ENCODE measurements at places on chromosomes 7 and 10. TPM values are rescaled to one million over a fixed set of nuclear protein-coding genes. Genes with fewer than 3 reads are reported as not detected.
A peak's percentile ranks its signal among the peaks of the same experiment; 100 is the strongest.

The CLRN3 gene
- total RNA-seq, result not detected

The SHH gene
- total RNA-seq, result not detected

The HERC4 gene
- 25.5 TPM for total RNA-seq

The PHYHIPL gene
- total RNA-seq, result not detected

The TUBAL3 gene
- not detected for total RNA-seq

The DRGX gene
- total RNA-seq, result not detected

The OPN1SW gene
- total RNA-seq, result not detected

The CHAT gene
- not detected for total RNA-seq

The TDRD1 gene
- total RNA-seq, result 4.0 TPM

The ANKIB1 gene
- total RNA-seq, result 34.6 TPM

The FAM25C gene
- not detected for total RNA-seq

The C10orf53 gene
- not detected for total RNA-seq

The IQUB gene
- 0.54 TPM for total RNA-seq

The TMEM120A gene
- total RNA-seq, result 109 TPM

The NRCAM gene
- 0.30 TPM for total RNA-seq

The PON1 gene
- total RNA-seq, result not detected

The FEZF1 gene
- not detected for total RNA-seq

DNA sequence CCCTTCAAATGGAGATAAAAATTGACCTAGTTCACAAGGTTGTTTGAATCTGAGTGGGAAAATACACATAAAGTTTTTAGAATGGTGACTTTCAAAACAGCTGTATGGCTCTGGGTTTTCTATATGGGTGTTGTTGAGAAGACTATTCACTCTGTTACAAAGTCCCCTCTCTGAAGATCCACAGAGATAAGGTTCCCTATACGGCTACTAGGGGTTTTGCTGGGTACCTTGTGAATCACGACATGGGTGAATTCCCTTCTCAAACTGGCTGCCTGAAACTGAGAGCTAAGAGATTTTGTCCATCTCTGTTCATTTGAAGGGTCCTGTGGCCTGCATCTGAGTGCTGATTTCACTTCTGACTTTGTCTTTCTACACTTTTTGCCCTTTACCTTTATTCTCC is 11.8 kb upstream of the SLC13A1 start:
- DNase-seq, result no peak

DNA sequence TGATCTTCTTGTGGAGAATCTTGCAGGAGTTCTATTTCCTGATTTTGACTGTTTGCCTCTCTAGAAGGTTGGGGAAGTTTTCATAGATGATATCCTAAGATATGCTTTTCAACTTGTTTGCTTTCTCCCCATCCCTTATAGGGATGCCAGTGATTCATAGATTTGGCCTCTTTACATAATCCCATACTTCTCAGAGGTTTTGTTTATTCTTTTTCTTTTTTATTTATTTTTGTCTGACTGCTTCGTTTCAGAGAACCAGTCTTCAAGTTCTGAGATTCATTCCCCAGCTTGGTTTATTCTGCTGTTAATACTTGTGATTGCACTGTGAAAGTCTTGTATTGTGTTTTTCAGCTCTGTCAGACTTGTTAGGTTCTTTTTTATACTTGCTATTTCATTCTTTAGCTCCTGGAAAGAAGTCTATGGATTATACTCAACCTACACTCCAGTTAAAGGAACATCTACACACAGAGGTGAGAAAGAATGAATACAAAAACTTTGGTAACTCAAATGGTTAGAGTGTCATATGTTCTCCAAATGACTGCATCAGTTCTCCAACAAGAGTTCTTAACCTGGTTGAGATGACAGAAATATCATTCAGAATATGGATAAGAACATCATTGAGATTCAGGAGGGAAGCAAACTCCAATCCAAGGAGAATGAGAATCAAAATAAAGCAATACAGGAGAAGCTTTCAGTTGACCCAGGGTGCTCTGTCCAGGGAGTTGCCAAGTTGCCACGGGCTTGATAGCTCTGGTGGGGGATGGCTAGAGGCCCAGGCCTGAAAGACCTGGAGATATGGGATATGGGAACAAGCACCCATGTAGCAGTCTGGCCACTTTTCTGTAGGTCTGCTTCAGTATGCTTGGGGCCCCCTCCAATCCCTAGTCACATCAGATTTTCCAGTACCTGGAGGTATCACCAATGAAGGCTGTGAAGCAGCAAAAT is 150.3 kb downstream of the AHR start:
- peak; percentile 62 for DNase-seq

- no peak for DNase-seq
Measured at GRCh38 chr10:24718031-24718855, 5.4 kb downstream of the ARHGAP21 start.

- DNase-seq, result peak; percentile 55
Measured at GRCh38 chr10:133401981-133402725, 8.2 kb downstream of the MTG1 start.

DNA sequence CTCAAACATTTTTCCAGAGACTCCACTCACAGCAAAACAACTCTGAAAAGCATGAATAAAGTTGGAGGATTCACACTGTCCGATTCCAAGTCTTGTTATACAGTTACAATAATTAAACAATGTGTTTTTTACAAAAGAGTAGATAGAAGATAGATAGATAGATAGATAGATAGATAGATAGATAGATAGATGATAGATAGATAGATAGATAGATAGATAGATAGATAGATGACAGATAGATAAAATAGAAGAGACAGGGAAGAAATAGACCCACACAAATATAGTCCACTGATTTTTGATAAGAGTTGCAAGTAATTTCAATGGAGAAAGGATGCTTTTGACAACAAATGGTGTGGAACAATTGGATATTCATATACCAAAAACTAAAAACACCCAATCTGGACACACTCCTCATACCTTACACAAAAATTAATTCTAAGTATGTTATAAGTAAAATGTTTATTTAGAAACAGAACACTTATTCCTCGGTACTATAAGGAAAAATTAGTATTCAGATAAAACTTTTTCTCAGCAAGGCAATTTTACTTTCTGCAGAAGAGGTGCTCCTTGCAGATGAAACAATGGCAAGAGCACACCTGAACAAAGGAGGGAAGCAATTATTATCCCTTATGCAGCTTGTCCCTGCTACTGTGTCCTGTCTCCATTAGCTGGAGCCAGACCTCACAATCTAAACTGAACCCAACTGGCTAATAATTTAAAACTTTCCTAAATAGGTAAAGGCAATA is 5.7 kb upstream of the TAS2R39 start:
- no peak for DNase-seq

DNA sequence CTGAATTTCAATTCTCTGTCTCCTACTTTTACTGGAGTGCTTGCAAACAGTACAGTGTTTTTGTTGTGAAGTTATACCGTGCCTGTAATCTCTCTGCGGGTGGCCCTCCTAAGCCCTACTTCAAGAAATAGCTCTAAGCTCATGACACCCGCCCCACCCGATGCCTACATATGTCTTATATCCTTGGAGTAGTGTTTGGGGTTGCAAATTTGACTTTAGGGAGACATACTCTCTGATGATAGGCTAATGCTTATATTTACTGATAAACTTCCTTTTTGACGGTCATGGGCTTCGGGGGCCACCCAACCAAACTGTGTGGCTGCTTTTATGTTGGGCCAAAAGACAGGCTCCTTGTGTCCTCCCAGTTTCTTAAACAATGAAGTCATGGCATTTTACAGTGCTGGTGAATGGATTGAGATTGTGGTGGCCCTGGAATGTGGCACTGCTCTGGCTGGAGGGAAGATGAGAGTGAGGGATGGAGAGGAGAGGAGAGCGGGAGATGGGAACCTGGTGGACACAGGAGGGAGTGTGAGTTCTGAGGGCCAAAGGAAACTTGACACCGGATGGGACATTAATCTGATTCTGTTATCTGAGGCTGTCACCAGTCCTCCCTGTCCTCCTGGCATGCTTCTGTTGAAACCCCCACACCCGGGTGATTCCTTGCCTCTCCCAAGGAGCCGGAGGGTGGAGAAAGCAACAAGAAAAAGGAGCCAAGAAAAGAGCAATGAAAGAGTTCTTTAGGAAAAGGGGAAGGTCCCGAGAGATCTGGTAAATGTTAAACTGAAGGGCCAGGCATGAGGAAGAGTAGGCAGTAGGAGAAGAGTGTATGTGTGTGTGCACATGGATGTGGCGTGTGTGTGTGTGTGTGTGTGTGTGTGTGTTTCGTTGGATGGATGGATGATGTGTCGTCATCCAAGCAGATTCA is 113.3 kb downstream of the TCF7L2 start:
- DNase-seq, result no peak

DNA sequence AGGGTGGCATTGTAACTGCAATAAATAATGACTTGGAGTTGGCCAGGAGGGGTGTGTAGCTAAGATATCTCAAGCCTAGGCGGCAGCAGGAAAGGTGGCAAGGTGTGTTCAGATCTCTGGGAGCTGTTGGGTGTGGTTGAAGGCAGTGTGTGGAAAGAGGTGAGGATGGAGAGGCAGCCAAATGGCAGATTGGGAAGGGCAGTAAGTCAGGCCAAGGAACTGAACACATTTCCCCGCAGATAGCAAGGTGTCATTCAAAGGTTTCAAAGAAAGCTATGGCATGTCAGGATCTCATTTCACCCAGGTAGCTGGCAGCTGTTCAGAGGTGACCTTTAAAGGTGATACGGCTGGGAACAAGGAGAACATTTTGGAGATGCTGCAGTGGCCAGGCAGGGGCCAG is 586.0 kb upstream of the MGMT start:
- no peak for DNase-seq

DNA sequence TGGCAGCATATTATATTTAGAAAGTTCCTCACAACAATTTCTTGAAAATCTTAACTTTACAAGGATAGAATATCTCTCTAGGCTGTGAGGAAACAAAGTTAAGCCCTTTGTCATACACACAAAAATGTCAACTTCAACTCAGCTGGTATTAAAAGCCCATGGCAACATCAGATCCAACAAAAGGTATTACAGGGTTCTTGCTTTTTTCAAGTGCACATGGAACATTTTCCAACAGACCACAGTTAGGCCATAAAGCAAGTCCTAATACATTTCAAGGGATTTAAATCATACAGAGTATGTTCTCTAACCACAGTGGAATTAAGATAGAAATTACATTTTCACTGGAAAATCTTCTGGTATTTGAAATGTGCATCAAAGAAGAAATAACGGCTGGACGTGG is 71.9 kb upstream of the OIT3 start:
- DNase-seq, result no peak

GRCh38 chr7:47322731-47323130 is 259.2 kb downstream of the TNS3 start:
- no peak for DNase-seq

DNA sequence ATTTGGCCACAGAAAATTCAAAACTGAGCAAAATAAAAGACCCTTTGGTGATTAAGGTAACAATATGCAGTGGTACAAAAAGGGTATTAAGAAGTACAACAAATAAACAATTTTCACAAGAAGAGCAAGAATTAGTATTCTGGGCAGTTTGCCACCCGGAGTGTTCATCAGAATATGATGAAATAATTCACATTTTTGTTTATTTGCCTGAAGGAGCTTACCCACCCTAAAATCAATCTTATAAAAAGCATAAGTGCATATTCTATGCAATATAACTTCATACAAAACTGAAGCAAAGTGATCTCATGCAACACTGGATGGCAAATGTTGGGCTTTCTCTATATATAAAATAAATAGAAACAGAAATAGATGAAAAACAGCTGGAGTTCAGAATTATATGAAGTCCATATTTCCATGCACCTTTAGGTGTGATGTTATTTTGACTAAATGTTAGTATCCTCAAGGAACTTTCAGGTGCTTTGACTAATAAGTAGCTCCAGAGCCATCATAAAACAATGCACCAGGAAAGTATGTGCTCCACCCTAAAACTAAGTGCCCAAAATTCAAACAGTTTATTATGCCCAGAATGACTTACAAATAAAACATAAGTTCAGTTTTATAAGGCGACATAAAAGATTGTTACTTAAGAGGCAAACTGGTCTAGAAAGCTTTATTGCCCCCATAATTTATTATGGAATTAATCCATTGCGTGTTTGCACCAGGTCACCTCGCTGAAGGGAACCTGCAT is 474.3 kb downstream of the SEMA3D start:
- no peak for DNase-seq

DNA sequence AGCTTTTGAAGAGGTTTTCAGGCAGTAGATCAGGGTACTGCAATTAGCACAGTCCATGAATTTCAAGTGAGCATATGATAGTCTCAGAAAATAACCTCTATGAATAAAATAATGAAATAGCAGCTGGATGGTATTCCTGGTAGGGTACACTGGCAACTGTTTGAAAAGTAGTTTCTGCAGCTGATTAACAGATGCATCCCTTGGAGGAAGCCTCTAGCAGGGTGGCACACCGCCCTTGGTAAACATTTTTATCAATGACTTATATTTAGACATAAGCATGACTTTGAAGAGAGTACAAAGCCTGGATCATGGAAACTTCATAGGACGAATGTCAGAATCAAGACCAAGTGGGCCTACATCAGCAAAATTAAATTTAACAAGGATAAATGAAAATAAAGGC is 26.8 kb downstream of the WNT16 start:
- DNase-seq, result no peak

DNA sequence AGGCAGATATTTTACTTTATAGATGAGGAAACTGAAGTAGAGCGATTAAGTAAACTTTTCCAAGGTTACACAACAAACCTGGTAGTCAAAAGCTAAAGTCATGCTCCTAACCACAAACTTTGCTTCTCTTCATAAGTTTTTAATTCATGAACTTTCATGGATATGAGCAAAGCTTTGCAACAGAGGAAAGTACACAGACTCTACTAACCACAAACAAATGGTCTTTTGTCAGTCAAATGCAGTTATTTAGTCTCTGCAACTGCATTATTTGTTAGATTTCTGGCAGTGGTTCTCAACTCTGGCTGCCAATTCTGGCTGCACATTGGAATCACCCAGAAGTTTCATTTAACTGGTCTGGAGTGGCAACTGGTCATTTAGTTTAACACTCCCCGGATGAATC is 140.6 kb upstream of the TMEM168 start:
- no peak for DNase-seq

DNA sequence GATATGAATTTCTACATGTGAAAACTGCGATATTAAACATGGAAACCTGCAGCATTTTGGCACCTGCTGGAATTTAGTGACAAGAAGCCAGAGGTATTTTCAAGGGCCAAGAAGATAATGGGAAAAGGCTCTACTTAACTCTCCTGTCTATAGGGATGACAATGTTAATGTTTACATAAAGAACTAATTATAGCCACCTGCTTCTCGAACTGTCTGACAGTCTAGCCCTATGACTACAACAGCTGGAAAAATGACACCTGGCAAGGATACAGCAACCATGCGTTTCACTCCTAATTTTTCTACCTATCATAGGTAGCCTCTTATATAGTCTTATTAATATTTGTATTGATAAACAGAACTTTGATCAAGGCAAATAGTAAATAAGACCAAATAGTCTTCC is 49.6 kb downstream of the MAGI2 start:
- no peak for DNase-seq

GRCh38 chr10:98745645-98746044 is 298.9 kb upstream of the HPS1 start:
- no peak for DNase-seq

DNA sequence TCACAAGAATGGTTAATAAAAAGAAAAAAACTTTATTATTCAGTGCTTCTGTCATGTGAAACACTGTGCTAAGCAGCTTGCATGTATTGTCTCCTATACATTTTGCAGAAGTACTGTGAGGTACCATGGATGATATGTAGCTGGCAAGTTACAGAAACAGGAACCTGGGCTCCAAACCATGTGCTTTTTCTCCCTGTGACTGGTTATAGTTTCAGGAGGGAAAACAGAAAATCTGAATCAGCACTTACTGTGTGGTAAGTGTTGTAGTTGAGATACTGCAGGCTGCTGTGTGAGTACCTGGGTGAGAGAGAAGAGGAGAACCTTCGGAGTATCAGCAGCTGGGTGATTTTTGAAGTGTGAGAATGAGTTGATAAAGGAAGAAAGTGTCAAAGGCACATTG is 285.0 kb downstream of the SUGCT start:
- no peak for DNase-seq

All from Right ventricle myocardium inferior (tissue), 1 donor.